AG09309 (cell line): ENCODE measurements at places on chromosomes 1 and 21.

- DNase-seq: no peak
These were observed 329.8 kb upstream of the BEND5 start for GRCh38 chr1:49106445-49106844.

DNA sequence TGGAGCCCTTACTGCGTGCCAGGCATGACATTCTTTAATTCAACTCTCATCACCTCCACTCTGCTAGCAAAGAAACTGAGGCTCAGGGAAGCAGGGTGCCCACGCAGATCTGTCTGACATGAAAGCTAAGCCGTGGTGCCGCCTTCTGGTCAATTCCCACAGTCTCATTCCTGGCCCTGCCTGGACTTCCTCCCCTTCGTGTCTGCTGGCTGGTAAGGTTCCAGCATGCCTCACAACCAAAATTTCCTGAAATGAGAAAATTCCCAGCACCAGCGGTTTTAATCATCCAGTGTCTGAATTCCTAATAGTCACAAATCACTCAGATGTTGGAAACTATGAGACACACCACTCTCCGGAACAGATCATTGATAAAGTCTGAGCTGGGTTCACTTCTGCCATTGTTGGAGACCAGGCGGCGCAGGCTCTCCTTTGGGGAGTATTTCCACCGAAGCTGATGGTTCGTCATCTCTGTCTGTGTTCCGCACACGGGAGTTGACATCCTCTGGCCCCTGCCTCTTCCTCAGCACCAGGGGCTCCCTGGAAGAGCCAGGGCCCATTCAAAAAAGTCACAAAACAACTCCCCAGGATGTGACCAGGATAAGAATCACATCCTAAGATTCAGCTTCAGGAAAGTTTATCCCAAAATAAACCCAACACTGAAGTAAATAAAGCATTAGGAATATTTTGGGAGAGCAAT, 167.7 kb downstream of the PLPP3 start:
- DNase-seq: peak; percentile 64

- DNase-seq: no peak
These were observed 1079.1 kb downstream of the TTLL7 start for GRCh38 chr1:82919837-82920236.

- DNase-seq: no peak
These were observed 42.8 kb upstream of the MAGOH start for GRCh38 chr1:53281133-53281532.

- DNase-seq: no peak
These were observed 98.4 kb upstream of the KAZN start for GRCh38 chr1:14500041-14500440.

DNA sequence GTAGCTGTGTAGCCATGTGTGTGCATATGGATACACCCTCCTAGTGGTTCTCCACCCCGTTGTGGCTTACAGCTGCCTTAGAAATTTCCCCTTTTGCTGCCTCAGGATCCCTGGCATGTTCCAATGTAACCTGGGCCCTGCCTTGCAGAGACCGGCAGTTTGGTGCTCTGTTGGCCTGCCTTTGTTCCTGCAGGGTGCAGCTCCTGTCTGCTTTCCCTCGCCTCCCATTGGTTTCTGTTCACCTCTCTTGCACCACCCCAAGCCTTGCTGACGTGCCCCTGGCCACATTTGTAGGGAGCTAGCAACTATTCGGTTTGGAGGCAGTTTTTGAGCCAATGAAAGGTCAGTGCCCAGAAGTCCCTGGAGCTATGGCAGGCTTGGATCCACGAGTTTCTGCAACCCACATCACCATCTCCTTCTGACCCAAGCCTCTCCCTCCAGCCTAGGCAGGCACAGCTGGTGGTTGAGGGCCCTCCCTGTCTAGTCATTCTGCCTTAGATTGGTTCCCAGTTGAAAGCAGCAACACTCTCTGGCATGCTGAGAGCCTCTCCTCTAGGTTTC, 54.9 kb downstream of the MAB21L3 start:
- DNase-seq: no peak

GRCh38 chr21:33355996-33356395, 31.2 kb downstream of the IFNAR1 start:
- DNase-seq: no peak

DNA sequence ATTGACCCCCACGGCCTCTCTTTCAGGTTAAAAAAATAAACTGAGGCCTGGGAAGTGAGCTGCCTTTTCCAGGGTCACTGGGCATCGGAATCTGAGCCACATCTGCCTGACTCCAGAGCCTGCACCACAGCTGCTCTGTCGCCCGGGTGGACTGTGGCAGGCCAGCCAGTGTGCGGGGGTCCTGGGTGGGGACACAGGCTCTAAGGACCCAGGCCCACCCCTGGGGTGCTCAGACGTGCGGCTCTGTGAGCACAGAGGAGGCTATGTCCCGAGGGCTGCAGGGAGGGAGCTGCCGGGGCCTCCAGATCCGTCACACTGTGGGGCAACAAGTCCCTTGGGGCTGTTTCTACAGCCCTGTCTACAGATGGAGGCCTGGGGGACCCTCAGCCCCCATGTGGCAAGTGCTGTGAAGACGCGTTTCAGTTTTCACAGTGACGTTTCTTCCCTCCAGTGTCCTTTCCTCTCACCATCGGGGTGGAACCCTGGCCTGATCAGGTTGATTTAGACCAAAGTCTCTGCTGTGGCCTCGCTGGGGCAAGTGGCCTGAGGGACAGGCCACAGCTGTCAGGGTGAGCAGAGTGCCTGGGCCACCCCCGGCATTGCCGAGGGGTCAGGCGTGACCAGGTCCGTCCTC, 39.2 kb upstream of the ACTRT2 start:
- no peak for DNase-seq

DNA sequence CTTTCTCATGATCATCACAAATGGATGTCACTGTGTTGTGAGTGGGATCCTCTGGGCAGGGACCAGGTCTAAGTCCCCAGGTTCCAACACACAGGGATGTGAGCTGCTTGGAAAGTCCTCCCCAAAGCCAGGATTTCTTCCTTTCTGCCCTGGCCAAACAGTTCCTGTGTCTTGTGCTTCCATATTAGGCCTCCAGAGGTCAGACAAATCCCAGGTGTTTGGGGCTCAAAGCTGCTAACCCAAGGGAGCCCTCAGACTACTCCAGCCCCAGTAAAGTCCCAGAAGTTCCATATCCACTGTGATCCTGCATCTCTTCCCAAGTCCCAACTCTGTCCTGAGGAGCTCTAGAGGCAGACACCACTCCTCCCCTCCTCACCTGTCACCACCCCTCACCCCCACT, 27.7 kb upstream of the MAGOH start:
- DNase-seq: no peak

DNA sequence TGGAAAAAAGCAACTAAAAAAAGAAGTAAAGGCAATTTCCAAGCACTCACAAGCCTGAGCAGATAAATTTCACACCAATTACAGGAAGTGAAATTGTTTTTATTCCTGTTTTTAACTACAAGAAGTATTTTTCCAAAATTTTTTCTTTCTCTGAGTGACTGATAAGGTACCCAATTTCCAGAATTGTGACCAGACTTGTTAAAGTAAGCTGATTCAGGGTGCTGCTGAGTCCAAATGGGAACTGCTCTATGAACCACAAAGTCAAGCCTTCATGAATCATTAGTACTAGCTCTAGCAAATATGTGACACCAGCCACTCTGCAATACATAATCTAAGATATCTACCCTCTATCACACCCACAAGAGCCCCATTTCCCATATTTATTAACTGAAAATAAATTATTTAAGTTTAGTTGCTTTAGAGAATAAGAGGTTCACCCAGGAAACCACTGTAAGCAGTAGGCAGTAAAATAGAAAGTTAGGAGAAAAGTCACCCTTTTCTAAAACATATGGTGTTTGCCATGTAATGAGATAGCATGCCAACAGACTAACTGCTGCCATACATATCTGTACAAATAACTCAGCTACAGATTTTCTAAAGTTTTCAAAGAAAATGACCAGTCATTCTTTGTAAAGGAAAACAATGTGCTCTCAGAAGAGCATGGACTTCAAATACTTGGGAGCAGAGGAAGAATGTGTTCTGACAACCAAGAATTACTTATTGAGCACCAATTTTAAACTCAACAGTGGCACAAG, 43.1 kb upstream of the TNFSF18 start:
- DNase-seq: no peak

GRCh38 chr1:54490361-54491248, 57.4 kb upstream of the ACOT11 start:
- no peak for DNase-seq

- no peak for DNase-seq
These were observed 34.4 kb downstream of the STX6 start for GRCh38 chr1:180988253-180988752.

DNA sequence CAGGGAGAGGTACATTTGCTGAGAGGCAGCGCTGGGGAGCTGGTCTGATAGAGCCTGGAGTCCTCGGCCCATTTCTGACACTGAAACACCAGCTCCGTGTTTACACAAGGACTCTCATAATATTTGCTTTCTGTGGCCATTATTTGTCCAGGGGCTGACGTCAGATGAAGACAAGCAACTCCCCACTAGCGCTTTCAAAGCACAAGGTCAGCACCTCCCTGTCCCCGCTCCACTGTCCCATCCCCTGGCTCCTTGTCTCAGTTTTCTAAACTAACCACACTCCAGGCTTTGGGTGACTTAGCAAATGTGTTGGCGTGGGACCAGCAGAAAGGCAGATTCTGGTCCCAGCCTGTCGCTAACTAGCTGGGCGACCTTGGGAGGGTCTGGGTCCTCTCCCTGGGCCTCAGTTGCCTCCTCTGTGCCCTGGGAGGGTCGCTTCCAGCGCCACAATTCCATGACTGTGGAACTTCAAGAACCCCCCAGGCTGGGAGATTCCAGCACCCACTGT, 37.4 kb upstream of the ZBTB40 start:
- no peak for DNase-seq

- peak; percentile 18 for DNase-seq
These were observed 45.5 kb upstream of the AIM2 start for GRCh38 chr1:159122005-159122621.

DNA sequence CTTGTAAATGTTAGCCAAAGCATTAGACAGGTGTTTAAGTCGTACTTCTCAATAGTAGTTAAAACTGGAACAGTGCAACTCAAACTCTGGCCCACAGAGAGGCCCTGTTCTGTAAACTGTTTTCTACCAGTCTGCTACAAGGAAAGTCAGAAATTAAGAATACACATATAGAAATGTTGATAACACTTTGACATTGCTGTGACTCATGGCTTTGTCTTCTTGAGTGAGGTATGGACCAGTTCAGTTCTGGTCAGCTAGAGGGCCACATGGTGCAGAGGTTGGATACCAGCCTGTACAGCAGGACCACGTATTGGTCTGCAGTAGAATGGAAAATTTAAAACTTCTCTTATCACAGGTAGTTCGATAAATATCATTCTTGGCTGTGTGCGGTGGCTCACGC, 22.3 kb downstream of the ZBTB8B start:
- no peak for DNase-seq

- DNase-seq: no peak
These were observed 46.7 kb downstream of the KIFAP3 start for GRCh38 chr1:170027760-170028159.

GRCh38 chr1:222250376-222250775, 297.5 kb downstream of the HHIPL2 start:
- DNase-seq: peak; percentile 46

GRCh38 chr1:73593804-73594203, 604.2 kb downstream of the LRRIQ3 start:
- DNase-seq: no peak

DNA sequence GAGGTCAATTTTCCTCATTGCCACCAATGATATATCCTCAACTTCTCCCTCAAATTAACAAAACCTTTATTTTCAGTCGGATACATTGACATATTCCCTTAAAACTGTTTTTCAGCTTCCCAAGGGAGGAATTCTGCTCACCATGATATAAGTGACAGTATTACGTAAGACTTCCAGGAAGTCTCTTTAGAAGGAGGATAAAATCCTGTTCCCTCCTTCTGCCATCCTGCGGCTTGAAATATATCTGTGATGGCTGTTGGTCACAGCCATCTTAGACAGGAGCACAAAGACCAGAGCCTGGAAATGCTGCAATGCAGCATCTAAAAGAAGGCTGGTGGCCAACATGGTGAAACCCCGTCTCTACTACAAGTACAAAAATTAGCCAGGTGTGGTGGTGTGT, 270.4 kb downstream of the GPATCH2 start:
- no peak for DNase-seq

- no peak for DNase-seq
These were observed 107.3 kb downstream of the NMNAT2 start for GRCh38 chr1:183310753-183311479.

GRCh38 chr1:229117664-229118300, 153.1 kb upstream of the RAB4A start:
- DNase-seq: no peak

GRCh38 chr1:170460414-170461155, 71.4 kb upstream of the GORAB start:
- no peak for DNase-seq

DNA sequence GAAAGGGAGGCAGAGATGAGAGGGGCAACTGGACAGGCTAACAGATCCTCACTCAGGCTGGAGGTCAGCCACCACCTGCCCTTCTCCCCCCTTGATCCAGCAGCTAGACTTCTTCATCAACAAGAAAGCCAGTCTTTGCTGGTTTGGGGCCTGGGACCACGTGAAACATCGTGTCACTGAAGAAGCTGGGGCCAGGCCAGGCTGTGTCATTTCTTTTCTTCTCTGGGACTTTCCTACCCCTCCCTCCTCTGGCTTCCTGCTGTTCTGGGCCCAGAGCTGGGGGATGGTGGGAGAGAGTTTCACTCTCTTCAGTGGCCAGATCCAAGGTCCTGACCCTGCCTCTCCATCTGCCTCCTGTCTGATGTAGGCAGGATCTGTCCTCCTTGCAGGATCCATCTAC, 18.1 kb upstream of the SLC26A9 start:
- no peak for DNase-seq

- no peak for DNase-seq
These were observed 129.6 kb downstream of the LRRC7 start for GRCh38 chr1:69697340-69697739.

DNA sequence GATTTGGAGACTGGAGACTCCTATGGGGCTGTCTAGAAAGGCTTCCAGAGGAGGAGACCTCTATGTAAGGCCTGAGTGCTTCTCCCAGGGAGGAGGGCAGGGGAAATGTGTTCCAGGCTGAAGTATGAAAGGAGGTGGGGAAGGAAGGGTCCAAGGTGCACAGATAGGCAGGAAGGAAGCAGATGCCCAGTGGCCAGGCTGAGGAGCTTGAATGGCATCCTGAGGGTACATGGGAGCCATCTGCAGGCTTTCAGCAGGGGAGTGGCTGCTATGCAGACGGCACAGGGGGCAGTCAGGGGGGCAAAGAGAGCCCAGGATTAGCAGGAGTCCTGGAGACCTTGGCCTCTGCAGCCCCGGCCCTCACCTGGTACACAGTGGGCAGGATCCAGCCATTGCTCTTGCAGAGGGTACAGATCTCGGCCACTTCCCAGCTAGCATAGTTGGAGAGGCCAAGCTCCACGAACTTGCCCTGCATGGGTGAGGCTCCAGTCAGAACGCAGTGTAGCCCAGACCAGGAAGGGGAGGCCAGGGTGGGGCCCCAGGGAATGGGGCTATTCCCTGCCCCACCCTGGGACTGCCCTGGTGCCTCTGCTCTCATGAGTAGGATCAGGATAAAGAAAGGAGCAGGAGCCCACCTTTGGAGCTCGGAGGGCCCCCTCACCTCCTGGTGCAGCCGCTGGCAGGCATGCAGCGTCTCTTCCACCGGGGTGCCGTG, 4.0 kb downstream of the AKR7A2 start:
- no peak for DNase-seq

- DNase-seq: no peak
These were observed 50.2 kb upstream of the LHX8 start for GRCh38 chr1:75083848-75084514.

- DNase-seq: no peak
These were observed 14.8 kb upstream of the PIGM start for GRCh38 chr1:160046494-160047110.

- peak; percentile 43 for DNase-seq
These were observed at the start of gene ADAMTS5 for GRCh38 chr21:26967062-26967913. Gene ADAMTS5, minus strand, starts transcription at chr21:26967088. Its CDS starts 697 bp downstream, at chr21:26966391.

- no peak for DNase-seq
These were observed 137.4 kb upstream of the BARHL2 start for GRCh38 chr1:90854397-90854924.
